NCI-H82 (cell line): ENCODE measurements at places on chromosomes 7 and 10.
A peak's percentile ranks its signal among the peaks of the same experiment; 100 is the strongest.

- DNase-seq, result no peak
Measured at GRCh38 chr7:95631527-95631926, 35.2 kb upstream of the PDK4 start.

GRCh38 chr10:62527019-62527827 is 153.1 kb downstream of the ZNF365 start:
- DNase-seq, result no peak

GRCh38 chr7:17311952-17312351 is 13.5 kb downstream of the AHR start:
- no peak for DNase-seq

DNA sequence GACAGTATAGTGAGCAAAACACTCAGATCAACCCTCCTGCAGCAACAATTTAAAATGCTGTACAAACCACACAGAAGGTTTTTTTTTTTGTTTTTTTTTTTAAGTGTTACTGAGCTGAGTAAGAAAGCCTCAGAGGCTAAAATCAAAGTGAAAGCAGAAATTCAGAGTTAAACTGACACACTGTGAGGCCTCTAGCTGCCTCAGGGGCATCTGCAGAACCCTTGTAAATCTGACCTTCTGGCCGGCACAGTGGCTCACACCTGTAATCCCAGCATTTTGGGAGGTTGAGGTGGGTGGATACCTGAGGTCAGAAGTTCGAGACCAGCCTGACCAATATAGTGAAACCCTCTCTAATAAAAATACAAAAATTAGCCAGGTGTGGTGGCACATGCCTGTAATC is 7.4 kb upstream of the GNA12 start:
- DNase-seq, result no peak

GRCh38 chr7:115678086-115678982 is 352.2 kb downstream of the TFEC start:
- no peak for DNase-seq

- no peak for DNase-seq
Measured at GRCh38 chr7:7522421-7522820, 13.3 kb downstream of the COL28A1 start.

DNA sequence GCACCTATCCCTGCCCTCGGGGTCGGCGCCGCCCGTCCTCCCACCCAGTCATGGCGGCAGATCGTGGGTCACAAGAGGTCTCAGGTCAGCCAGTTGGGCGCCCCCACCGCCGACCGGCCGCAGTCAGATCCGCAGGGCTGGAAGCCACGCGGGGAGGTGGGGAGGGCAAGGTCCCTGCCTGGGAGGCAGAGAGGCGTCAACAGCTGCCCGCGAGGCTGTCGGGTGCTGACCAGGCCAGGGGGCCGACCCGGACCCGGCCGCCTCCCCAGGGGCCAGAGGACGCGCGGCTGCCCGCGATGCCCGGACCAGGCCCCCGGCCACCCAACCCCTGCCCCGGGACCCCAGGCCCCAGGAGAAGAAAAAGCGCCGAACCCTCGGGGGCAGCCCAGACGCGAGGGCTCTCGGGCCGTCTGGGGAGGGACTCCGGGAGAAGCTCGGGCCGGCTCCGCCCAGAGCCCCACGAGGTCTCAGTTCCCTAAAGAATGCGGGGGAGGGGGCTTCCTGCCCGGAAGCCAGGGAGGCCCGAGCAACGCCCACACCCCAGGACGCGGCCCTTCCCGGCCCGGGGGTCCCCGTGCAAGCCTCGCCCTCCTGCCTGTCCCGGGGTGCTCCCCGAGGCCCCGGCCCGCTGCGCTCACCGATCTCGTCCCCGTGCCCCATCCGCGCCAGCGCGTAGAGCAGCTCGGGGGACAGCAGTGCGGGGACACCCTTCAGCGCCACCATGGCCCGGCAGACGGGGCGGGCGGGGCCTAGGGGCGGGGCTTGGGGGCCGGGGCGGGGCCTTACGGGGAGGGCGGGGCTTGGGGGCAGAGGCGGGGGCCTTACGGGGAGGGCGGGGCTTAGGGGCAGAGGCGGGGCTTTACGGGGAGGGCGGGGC is at the start of gene FUOM:
Gene FUOM, minus strand, starts transcription at position 735 of the 877 bp plus-strand sequence. Its CDS starts 12 bp downstream, at position 723.
- peak; percentile 79 for DNase-seq

DNA sequence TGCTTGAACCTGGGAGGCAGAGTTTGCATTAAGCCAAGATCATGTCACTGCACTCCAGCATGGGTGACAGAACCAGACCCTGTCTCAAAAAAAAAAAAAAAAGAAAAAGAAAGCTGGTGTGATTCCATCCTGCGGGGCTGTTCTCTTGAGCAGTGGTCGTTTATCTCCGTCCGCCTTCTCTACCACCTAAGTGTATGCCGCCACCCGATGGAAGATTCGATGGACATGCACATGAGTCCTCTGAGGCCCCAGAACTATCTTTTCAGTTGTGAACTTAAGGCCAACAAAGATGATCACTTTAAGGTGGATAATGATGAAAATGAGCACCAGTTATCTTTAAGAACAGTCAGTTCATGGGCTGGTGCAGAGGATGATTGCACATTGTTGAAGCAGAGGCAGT is 65.7 kb downstream of the ABRAXAS2 start:
- DNase-seq, result no peak

- DNase-seq, result no peak
Measured at GRCh38 chr10:43172645-43173044, 34.4 kb downstream of the CSGALNACT2 start.

DNA sequence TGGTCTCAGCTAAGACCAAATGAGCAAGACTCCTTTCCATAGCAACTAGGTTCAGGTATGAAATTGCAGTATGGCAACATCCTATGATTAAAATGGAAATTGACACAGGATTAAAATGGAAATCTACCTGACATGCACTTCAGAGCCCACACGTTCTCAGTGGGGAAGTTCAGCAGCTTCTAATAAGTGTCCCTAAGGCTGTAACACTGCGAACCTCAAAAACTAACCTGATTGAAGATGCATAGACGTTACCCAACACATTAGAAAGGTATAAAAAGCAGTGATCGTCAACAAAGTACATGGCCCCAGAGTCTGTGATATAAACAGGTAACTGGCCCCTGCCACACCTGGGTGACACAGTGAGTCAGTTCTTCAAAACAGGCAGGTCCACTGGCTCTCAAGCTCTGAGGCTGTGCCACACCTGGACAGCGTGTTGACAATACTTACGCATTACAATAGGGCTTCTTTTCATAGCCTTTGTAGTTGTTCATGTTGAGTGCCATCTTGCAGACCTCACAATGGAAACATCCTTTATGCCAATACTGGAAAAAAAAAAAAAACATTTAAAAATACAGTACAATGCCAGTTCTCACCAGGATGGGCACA is 274.9 kb upstream of the NEBL start:
- no peak for DNase-seq

DNA sequence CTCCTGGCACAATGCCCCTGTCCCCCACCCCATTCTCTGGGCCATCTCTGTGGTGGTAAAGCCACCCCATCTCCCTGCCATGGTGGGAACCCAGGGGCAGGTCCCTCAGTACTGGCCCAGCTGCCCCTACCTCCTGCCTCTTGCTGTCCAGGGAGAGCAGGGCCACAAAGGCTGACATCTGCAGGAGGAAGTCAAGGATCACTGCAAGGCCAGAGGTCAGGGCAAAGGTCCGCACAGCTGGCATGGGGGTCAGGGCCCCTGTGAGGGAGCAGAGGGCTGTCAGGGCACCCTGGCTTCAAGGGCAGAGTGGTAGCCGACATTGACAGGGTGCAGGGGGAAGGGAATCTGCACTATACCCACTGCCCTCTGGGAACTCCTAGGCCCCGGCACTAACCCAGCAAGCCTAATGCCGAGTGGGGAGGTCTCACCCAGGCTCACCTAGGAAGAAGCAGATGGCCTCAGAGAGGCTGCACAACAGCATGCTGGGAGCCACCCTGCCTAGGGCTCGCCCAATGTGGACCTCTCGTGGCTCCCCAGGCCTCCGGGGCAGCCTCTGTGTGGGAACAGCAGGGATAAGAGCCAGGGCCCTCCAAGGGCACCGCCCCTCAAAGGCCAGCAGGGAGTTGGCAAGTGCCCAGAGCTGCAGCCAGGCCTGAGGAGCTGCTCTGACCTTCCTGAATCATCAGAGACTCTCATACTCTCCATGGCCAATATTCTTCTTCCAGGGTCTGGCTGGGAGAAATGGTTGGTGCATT is 7.7 kb downstream of the NPC1L1 start:
- no peak for DNase-seq

DNA sequence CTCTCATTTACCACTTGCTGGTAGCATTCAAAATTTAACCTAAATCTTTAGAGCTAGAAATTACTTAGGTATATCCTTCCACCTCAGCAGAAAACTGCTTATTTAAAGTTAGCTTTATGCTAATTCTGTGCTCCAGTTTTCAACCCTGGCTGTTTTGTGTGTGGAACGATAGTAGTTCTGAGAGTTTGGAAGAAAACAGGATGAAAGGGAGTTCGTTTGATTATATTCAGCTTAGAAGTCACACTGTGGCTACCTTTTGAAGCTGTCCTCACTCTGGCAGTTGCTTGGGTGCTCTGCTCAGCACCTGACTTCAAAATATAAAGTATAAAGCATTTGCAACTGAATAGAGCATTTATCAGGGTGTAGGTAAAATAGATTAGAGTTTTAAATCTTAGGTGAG is 2.6 kb upstream of the ASCC1 start:
- DNase-seq, result no peak

DNA sequence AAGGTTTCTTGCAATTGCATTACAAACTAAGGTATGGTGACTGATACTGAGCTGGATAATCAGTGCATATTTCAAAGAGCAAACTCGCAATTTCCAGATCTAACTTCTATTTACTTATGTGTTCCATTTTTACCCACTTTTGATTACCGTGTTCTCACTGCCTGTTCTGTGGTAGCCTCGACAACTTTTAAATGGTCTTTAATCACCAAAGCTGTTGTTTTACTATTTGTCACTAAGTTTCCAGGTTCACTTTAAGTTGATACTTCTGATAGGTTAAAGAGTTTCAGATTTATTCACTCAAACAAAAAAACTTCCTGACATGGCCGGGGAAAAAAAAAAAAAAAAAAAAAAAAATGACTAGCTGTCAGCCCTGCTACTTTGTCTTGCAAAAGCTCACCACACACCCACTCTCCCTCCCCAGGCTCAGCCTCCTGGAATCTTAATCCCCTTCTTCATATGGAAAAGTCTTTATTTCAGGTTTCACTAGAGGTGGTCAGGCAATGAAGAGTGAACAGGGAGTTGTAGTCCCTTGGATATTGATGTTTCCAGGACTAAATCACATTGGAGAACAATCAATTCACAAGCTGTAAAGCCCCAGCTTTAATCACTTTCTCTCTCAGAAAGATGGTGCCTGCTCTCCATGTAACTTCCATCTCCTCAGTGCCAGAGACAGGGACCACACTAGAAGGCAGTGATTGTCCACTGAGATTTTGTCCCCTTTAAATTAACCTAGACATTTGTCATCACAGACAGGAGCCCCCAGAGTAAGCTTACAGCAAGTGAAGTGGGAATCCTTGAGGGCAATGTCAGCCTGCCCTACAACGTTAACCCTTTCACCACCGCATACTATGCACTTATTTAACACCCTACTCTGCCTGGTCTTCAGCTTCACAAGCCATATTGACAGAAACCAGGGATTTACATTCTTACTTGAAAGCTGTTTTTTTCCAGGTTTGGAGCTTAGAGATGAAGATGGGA is 749.1 kb upstream of the SORCS1 start:
- no peak for DNase-seq

DNA sequence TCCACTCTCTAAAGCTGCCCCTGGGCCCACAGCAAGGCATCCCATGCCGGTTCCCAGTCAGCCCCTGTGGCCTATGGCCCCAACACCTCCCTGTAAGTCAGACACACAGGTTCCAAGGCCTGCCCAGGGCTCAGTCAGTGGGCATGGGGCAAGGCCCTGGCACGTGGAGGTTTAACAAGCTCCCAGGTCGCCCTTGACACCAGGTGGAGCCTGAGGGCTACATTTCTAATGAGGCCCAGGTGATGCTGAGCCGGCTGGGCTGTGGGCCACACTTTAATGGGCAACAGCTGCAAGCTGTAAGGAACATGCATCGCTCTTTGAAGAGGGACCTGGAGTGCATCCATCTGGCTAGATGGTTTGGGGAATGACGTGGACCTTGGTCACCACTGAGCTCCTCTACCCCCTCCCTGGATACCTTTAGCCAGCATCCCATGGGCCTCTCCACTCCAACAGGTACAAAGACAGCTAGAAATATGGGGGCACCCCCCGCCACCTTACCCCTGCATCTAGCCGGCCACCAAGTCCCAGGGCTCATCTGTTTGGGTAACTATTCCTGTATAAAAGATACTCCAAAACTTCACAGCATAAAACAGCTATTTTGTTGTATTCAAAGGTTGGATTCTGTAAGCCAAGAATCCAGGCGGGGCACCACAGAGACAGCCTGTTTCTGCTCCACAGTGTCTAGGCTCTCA is 122.5 kb downstream of the OAT start:
- no peak for DNase-seq

DNA sequence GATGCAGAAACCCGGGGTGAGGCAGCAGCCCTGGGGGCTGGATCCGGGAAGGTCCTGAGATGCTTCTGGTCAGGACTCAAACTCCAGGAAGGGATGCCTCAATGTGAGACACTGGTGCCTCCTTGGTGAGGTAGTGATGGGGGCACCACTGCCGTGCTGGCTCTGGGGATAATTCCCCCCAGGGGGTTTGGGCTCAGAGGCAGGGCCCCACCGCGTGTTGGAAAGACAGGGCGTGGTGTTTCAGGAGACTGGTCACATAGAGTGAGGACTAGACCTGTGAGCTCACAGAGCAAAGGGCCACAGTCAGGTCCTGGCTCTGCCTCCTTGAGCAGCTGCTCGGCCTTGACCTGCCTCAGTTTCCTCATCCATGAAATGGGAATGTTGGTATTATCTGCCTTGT is 361.9 kb downstream of the GLRX3 start:
- no peak for DNase-seq

GRCh38 chr7:151168003-151168786 is 701 bp upstream of the GBX1 start:
- peak; percentile 63 for DNase-seq

DNA sequence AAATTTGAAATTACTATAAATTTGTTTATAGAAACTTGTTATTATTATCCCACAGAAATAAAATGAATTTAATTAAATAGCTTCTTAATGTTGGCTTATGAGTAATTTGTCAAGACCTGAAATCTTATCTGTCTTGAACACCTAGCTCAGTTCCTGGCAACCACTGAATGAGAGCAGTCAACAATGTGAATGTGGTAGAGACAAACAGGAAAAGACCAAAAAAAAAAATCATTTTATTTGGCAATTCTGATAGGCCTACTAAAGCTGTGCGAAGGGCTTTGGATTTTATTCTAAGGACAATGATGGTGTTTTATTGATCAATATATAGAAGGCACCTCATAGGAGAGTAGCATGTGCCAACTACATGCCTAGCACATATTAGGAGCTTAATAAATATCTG is 127.8 kb upstream of the RSU1 start:
- no peak for DNase-seq
